ENCODE measurements at places on chromosomes 5 and 9. TPM values are rescaled to one million over a fixed set of nuclear protein-coding genes. Genes with fewer than 3 reads are reported as not detected.

DNA sequence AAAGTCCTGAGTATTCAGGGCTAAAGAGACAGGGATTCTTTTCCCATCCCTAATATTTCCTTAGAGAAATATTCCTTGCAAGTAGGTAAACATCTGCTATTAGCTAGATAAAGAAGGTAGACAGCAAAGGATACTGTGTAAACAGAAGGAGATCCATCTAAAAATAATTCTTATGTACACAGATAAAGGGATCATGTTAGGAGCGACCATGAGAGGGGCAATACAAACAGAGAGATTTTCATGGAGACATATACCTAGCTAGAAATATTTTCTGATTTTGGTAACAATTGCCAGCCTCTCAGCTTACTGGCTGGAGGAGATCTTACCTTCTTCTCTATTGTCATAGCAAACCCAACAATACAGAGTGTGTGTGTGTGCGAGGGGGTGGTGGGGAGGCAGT is 184.6 kb upstream of the DMAC1 start:
- DNase-seq, result no peak

DNA sequence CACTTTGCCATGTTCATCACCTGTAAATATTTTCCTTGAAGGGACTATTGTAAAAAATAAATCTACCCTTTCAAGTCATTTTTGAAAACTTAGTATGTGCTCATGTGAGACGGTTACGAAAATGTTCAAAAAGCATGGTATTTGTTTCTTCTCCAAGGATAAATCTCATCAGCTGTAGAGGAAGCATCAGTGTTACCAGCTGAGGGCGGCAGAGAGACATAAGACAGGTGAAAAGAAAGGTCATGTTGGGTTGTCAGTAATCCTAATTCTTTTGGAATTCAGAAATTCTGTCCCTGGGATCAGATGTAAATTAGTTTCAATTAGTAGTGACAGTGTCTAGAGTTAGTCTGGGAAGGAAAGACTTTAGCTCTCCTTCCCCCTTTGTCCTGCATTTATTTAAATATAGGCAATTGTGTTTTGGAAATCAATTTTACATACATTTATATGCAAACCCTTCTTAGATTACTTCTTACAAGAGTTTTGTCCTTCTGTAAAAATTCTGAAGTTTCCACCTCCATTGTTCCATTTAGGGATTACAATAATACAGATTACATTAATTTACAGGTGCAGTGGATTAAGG is 791.9 kb upstream of the CDH6 start:
- DNase-seq, result no peak

Gene SLC34A1
- total RNA-seq, result not detected

Gene CER1
- total RNA-seq, result not detected

Gene GNE
- total RNA-seq, result 32.4 TPM

All from fibroblast of villous mesenchyme (primary cell).